GM19239 (cell line): ENCODE measurements at places on chromosomes 1 and 21.

DNA sequence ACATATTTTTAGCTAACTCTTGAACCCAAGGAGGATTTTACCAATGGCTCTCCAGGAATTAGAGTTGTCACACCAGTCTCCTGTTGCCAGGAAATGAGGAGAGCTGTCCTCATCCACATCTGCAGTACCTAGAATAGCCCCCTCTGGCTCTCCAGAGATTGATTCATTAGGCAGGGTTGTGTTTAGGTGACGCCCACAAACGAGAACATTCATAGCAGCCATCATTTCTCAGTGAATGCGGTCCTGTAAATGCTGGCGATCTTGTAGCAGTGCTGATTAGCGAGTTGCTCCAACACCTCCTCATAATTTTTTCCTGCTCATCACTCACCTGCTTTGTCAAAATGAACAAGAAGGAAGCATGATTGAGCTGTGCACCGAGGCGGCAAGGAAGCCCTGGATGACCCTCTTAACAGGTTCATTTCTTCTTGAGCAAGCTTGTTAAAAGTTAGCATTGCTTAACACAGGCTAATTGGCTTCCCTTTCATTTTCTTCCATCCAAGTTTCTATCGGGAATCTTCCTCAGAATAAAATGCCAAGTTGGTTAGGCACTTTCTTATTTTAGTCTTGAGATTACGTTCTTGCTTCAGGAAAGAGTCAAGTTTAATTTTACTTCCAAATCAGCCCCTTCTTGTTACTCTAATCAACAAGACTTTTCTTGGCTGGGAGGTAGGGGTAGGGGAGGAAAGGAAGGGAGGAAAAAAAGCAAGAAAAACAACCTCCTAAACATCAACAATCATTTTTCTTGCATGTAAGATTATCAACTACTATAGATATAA is 16.5 kb upstream of the KLHDC8A start:
- no peak for DNase-seq

GRCh38 chr1:219415915-219416314 is 197.0 kb downstream of the ZC3H11B start:
- DNase-seq: no peak

GRCh38 chr1:219959540-219960203 is 31.3 kb upstream of the SLC30A10 start:
- DNase-seq: no peak

DNA sequence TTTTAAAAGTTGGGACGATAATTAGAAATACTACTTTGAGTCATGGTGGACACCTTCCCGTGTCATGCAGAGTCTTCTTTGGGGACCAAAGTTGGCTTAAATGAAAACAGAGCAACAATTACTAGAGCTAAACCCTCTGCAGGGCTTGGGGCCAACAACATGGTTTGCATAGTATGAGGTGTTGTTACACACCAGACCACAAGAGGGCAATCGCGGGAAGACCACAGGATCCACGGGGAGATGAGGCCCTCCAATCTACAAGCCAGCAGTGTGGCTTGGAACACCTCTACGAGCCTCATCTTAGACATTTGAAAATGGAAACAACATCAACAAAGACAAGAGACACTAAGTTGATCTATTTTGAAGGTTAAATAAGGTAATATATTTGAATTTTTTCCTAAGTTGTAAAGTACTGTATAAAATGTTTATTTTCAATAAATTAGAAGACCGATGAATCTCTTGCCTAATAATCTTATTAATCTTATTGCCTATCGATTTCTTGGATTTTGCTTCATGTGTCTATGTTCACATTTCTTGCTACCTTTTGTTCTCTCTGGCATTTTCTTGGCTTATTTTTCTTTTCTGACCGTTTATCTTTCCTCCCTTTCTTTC is 8.2 kb upstream of the SMCP start:
- DNase-seq: peak; percentile 64

DNA sequence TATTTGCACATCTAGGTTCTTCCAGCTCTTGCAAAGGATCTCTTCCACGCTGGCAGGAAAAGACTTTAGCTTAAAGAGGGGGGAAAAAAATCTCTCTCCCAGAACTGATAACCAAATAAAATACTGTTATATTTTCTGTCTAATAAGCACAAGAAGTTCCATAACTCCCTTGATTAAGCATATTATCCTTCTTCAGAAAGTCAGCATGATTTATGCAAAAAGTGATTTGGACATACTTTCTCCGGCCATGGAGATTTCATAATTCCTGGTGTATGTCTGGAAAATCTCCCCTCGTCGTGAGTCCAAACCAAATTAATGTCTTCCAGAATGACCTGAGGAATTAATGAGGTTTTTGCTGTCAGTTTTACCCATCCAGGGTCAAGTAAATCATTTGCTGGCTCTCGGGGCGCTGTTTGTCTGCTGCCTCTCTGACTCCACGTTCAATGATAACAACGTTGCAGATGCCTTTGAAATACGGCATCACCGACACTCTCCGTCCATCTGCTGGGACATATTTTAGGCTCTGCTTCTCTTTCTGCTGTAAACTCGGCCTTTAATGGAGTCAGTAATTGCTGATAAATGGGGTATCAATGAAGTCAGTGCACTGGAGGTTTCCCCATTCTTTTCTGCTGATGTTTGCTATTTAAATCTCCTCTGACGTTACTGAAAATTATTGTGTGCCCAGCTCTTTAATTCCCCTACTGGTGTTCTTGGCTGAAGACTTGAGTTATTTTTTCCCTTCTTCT is 112.9 kb downstream of the HLX start:
- DNase-seq: no peak

DNA sequence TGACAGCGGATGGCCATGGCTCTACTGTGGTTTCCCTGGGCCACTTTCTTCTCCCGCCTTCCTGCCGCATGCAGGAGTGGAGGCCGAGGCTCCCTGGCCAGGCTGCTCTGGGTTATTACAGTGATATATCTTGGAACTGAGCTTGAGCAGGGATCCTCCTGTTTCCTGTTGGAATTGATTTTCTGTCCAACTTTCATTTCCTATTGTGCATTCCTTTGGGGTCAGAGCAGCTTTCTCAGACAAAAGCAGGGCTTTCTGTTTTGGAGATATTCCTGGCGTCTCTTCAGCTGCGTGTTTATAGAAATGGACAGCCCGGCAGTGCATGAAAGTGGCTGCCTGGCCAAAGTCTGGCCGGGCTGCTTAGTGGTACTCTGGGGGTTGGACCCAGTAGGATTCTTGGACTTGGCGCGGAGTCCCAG is 146.4 kb downstream of the KIF26B start:
- no peak for DNase-seq

DNA sequence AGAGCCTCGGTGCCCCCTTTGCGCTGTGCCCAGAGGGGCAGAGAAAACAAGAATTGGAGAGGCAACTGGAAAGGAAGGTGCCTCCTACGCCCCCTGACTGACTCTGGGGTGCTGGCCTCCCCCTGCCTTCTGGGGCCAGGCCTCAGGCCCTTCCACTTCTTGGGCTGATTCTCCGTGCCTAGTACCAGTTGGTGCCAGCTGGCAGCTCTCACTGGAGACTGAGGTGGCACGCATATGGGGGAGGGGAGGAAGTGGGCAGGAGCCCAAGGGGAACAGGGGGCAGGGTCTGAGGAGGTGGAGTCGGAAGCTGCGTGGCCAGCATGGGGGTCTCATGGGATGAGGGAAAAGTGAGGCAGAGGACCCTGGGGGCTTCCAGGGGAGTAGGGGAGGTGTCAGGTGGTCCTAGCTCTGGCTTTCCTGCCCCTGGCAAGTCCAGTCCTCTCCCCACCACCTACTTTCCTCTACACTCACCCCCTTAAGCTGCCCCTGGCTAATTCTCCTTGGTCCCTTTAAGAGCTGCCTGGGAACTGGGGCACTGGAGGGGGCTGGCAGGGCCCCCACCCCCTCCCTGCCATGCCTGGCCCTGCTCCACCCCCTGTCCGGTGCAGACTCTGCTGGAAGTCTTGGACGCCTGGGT is 6.5 kb upstream of the SEMA4A start:
- DNase-seq: no peak

GRCh38 chr21:19322360-19322759 is 918.8 kb upstream of the TMPRSS15 start:
- DNase-seq: no peak

- DNase-seq: no peak
Measured at GRCh38 chr1:172775606-172776005, 116.7 kb downstream of the FASLG start.

- DNase-seq: no peak
Measured at GRCh38 chr1:218383681-218384080, 38.5 kb downstream of the TGFB2 start.

GRCh38 chr1:33057095-33057494 is 20.4 kb upstream of the AK2 start:
- no peak for DNase-seq

GRCh38 chr1:47226839-47227215 is 5.2 kb downstream of the TAL1 start:
- no peak for DNase-seq

GRCh38 chr1:66438062-66438461 is 95.9 kb upstream of the SGIP1 start:
- DNase-seq: no peak

- DNase-seq: no peak
Measured at GRCh38 chr1:243550276-243550675, 294.4 kb downstream of the SDCCAG8 start.

- DNase-seq: no peak
Measured at GRCh38 chr1:234062166-234062565, 157.7 kb downstream of the SLC35F3 start.

- DNase-seq: no peak
Measured at GRCh38 chr21:42597487-42598158, 55.8 kb upstream of the PDE9A start.

- no peak for DNase-seq
Measured at GRCh38 chr1:208432346-208432745, 188.2 kb upstream of the PLXNA2 start.

- DNase-seq: no peak
Measured at GRCh38 chr1:165531021-165531420, 12.8 kb upstream of the LRRC52 start.

- no peak for DNase-seq
Measured at GRCh38 chr1:156525856-156526489, 25.4 kb upstream of the MEF2D start.

DNA sequence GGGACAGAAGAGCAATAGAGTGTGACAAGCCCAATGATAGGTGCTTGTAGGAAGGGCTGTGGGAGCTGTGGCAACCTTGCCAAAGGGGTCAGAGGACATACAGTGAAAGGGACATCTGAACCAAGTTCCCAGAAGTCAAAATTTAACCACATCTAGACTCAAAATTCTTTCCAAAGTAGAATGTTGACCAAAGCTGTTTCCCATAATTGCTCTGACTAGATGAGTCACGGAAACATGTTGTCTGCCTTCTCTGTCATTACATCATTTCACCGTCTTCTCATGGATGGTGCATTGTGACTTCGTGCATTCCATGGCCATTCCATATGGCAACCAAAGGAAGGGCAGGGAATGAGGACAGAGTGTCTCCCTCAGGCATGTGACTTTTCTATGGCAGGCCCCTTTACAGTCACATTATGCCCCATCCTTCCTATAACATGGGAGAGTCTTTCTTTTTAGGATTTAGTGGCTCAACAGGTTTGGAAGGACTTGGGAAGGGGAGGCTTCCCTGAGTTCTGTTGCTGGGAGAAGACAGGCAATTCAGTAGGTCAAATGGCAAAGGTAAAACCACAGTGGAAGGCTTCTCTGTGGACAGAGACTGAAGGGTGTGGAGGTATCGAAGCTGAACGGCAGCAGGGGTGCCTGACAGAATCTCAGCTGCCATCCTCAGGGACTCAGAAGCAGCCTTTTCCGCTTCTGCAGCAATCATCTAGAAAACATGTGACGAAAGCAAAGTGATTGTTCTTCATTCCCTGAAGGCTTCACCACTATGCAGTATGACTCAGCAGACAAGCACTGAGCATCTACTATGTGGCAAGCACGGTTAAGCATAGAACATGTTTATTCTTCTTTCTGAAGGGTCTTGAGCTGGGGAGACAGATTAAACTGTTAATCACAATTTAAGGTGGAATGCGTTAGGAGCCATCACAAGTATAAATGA is 24.7 kb downstream of the NPHS2 start:
- DNase-seq: no peak

DNA sequence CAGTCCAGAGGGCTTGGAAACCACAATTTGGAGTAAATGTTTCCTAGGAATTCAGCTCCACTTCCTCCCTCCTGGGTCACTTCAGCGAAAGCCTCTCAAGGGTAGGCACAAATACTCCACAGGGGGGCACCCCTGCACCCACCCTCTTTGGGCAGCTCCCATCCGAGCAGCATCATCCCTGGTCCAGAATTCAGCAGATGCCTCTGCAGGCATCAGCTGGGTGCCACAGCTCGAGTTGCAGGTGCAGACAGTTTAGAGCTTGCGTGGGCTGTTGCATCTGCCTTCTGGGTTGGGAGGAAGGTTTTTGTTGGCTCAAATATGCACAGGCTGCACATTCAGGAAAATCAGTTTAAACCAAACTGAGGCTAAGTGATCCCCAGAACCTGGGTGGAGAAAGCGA is 25.0 kb downstream of the KANK4 start:
- DNase-seq: no peak

DNA sequence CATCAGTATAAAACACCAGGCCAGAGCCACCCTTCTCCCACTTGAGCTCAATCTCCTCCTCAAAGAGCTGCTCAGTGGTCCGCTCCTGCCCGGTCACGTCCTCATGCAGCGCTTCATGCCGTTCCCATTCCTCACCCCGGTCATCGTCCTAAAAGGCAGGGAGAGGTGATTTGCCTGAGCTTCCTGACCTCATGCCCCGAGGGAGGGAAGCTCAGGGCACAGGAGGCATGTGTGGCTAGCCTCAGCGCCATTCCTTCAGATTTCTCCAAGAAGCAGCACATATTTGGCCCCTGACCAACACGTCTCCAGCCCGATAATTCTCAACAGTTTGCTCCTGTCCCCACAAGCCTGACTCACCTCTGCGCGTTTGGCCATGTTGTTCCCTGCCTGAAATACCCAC is 4.2 kb upstream of the GPN2 start:
- DNase-seq: no peak

DNA sequence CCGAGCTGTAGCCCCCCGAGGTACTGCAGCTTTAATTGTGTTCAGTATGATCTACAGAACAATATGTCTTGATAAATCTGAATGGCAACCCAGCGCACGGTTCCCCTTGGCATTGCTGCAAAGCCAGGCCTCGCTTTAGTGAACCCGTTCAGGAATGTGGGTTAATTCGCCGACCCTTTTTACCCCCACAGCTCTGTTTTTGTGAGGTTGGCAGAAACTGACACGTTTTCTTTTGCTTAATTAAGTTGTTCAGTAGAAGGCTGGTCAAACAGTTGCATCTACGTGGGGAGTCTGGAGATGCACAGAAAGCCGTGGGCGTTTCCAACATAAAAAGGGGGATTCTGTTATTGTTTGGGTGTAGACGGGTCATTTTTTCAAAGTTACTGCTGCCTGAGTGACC is 43.2 kb downstream of the OLIG1 start:
- no peak for DNase-seq

GRCh38 chr21:16773206-16773605 is 739.6 kb upstream of the CXADR start:
- no peak for DNase-seq
